Left cardiac atrium (tissue), 4 donors: ENCODE measurements at places on chromosomes 11 and 22. TPM values are rescaled to one million over a fixed set of nuclear protein-coding genes. Genes with fewer than 3 reads are reported as not detected.
A peak's percentile ranks its signal among the peaks of the same experiment; 100 is the strongest.

DDX6 gene
- 109 TPM for total RNA-seq

VSIG10L2 gene
- total RNA-seq = 0.05 TPM

BTBD10 gene
- 19.5 TPM for total RNA-seq

WNT7B gene
- total RNA-seq = not detected

OR8G5 gene
- not detected for total RNA-seq

DNA sequence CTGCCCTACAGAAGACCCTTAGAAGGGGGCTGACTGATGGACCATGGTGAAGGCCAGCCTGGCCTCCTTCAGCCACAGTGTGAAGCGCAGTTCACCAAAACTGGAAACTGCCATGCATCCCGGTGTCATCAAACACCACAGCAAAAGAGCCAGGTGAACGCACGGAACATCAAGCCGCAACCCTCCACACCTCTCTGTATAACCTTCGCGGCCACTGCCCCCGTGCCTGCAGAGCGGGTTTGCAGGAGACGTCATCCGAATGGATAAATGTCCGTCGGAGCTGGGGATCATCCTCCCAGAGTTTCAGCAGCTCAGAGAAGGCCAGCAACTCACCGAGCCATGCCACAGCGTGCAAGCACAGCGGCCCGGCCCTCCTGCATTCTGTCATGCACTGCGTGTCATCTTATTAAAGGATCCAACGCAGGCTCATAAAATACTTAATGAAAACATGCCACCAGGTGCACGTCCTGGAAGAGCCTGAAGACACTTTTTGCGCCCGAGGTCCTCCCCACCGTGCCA lies 309.9 kb downstream of the BRD1 start:
- DNase-seq = no peak

GRCh38 chr11:125223901-125224361 lies 59.4 kb downstream of the PKNOX2 start:
- DNase-seq = no peak

DNA sequence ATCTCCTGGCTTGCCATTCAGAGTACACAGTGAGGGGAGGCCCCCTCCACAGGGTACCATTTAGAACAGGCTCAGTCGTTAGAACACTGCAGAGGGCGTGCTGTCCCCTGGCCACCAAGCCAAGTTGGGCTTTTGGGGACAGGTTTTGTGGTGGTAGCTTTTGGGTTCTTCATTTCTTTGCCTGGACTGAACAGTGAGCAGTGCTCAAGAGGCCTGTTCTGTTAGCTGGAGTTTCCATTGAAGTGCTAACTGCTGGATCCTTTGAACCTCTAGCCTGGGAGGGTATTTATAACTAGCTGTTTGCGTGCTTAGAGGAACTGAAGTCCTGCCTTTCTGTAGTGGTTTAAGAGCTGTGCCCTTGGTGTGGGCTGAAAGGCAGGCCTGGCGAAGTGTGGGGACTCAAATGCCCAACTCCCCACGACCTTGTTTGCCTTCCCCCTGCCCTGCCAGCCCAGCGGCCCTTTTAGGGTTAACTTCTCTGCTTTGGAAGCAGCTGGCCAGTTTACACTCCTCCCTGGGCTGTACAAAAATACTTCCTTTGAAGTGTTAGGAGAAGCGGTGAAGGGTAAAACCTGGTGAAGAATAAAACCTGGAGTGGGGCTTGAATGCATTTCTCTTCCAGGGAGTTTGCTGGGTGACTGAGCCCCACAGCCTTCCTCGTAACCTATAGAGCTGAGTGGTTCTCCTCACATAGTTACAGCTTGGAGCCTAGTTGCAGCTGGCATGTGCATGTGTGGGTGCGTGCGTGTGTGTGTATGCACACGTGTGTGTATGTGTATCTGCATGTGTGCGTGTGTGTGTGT lies 34.6 kb downstream of the ZNRF3 start:
- DNase-seq = peak; percentile 27

- no peak for DNase-seq
Measured at GRCh38 chr11:120652705-120653335, 141.3 kb downstream of the GRIK4 start.

DNA sequence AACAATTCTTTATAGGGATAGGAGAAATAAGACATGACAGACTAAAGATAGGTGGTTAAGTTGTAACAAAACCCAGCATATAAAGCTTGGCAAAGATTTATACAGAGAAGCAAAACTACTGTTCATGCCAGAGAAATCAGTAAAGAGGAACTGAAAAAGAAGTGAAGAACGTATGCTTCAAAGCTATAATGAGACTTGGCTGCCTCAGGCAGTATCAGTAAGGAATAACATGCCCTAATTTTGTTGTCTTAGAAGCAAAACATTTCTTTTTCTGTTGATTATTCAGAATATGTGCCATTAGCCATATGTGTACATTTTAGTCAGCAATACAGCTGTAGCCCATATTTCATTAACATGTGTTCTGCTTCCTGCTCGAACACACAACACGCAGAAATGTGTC lies 403.2 kb downstream of the NELL1 start:
- DNase-seq = no peak

DNA sequence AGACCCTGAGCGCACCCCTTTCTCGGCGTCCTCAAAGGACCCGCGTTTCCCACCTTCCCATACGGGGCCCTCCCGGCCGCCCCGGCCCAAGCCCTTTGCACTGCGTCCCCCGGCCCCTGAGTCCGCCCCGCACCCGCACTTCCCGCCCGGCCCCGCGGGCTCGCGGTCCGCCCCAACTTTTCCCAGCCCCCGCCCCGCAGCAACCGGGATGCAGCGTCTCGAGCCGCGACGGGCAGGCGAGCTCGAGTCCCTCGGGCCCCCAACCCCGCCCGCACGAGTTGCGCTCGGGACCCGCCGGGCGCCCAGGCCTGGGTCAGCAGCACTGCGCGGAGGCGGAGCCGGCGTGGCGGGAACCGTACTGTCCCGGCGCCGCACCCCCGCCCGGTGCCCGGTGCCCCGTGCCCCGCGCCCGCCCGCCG lies 371 bp downstream of the SMCO4 start:
- DNase-seq = peak; percentile 55

DNA sequence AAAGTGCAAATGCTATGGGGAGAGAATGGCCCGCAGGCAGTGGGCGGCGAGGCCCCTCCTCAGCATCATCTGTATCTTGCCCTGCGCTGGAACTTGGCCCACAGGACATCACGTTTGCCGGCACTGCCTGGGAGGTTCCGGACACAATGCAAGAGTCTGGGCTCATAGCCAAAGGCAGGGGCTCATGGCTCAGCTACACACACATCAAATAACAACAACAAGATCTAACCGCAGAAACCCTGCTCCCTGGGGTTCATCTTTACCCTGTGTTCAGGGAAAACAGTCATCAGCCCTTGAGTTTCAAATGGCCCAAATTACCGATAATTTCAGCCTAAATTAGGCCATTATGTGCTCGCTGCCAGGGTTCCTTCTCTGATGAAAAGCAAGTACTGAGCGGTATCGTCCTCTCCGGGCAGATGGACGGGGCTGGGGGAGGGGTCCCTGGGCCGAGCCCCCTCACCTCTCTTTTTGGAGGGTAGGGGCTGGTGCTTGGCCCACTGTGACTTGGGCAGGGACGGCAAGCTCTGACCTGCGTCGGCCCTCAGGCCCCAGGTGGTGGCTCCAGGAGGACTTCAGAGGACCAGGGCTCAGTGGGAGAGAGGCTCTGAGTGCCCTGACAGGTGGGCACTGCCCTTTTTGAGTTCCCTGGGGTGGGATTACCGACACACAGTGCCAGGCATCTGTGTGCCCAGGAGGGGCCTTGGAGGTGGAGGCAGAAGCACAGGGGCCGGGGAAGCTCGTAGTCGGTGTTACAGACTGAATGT lies 25.0 kb upstream of the GAL start:
- DNase-seq = peak; percentile 83

DNA sequence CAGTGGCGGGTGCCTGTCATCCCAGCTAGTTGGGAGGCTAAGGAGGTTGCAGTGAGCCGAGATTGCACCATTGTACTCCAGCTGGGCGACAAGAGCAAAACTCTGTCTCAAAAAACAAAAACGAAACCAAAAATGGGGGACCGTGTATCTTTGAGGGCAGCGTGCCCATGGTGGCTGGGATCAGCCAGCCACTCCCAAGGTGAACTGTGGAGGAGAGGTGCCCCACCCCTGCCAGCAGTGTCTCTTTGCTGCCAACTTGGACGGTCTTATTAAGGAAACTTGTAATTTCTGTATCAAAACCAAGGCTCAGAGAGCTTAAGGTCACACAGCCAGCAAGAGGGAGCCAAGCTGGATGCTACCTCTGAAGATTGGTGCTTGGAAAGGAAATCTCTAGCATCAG lies 147.7 kb downstream of the CACNA1I start:
- DNase-seq = no peak

GRCh38 chr11:120290956-120291355 lies 34.1 kb upstream of the TLCD5 start:
- no peak for DNase-seq

GRCh38 chr11:129388824-129389223 lies 13.2 kb downstream of the BARX2 start:
- no peak for DNase-seq

DNA sequence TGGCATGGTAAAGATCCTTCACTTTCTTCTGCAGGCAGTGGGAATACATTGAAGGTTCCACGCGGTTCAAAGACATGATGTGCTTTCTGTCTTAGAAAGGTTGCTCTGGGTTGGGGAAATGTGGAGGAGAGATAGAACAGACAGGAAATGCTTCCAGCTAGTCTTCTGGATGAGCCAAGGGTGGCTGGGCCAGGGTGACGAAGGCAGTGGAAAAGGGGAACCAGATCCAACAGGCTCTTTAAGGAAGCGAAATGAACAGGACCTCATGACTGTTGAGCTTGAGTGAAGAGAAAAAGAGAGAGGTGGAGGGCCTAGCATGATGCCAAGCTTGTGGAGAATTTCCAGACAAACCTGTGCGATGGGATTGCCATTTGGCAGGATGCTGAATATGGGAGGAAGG lies 56.4 kb upstream of the LMO1 start:
- DNase-seq = no peak
